Lower lobe of right lung (tissue), 2 donors: ENCODE measurements at places on chromosomes 12 and 14. TPM values are rescaled to one million over a fixed set of nuclear protein-coding genes. Genes with fewer than 3 reads are reported as not detected.

The LMNTD1 gene
- 2.6 TPM for total RNA-seq

The ETNK1 gene
- 82.4 TPM for total RNA-seq

- DNase-seq, result no peak
- H3K4me1 ChIP-seq, result peaks cover 29% of the 10 kb centered on the region
- H3K27me3 ChIP-seq, result no peaks in the 10 kb centered on the region
- no peak overlapping the region for H3K4me3 ChIP-seq
- H3K27ac ChIP-seq, result no peak overlapping the region
Measured at GRCh38 chr12:53561590-53561953, 54.3 kb upstream of the NPFF start.

DNA sequence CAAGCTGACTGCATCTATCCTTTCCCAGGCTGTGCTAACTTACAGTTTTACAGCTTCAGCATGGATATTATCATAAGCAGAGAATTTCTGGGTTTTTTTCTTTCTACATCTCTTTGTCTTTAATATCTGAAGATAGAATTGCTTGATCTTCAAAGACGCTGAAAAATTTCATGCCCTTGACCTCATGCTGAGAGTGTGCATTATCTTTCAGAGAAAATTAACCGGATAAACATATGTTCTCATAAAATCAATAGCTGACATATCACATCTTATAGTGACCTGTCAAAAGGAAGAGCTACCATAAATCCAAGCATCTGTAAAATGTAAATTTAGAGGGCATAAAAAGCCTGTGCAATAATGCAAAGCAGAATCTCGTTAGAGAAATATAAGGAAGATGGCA is 1704.1 kb upstream of the FLRT2 start:
- H3K27ac ChIP-seq, result no peak overlapping the region
- no peaks in the 10 kb centered on the region for H3K27me3 ChIP-seq
- H3K36me3 ChIP-seq, result no peaks in the 10 kb centered on the region
- no peak for DNase-seq
- H3K4me3 ChIP-seq, result no peak overlapping the region

DNA sequence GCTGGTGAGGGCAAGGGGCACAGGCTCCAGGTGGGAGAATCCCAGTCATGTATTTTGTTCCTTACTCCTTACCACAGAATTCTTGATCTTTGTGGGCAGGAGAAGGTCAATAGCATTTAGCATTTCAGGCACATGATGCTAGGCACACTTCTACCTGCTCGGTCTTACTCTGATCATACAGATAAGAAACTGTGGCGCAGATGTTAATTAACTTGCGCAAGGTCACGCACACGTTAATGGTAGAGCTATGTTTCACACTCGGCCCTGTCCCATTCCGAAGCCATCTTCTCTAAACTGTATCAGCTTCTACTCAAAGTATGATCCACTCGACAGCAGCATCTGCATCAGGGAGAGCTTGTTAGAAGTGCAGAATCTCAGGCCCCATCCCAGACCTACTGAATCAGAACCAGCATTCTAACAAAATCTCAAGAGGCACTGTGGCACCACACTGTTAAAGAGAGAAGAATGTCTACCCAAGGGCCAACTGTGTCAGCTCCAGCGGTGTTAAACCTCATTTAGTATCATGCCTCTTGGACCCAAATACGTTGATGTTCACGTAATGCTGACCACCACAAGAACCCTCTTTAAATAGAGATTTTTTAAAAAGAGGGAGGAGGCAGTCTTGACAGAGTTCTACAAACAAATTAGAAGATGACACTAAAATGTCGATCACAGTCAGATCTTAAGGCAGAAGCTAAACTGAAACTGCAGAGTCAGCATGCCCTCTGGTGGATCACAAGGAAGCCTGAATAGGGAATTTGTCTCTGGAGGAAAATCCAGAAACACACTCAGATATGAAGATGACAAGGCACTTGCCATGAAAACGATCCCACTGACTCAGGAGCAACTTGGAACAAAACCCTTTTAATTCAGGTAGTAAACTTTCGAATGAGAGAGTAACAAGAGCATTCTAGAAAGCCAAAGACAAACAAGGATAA is 7.3 kb downstream of the STXBP6 start:
- H3K27me3 ChIP-seq, result no peaks in the 10 kb centered on the region
- H3K4me3 ChIP-seq, result no peak overlapping the region
- H3K27ac ChIP-seq, result peak overlapping the region; percentile 53
- DNase-seq, result no peak
- peaks cover 16% of the 10 kb centered on the region for H3K4me1 ChIP-seq
- no peaks in the 10 kb centered on the region for H3K36me3 ChIP-seq

- H3K27me3 ChIP-seq, result no peaks in the 10 kb centered on the region
- H3K4me3 ChIP-seq, result no peak overlapping the region
- no peak overlapping the region for H3K27ac ChIP-seq
- no peaks in the 10 kb centered on the region for H3K4me1 ChIP-seq
- peaks cover 7% of the 10 kb centered on the region for H3K36me3 ChIP-seq
Measured at GRCh38 chr12:42382013-42382696, 56.2 kb downstream of the PPHLN1 start.

The TSHR gene
- not detected for total RNA-seq

- no peak overlapping the region for H3K27ac ChIP-seq
- H3K4me1 ChIP-seq, result no peaks in the 10 kb centered on the region
- DNase-seq, result no peak
- peaks cover 7% of the 10 kb centered on the region for H3K27me3 ChIP-seq
- H3K36me3 ChIP-seq, result no peaks in the 10 kb centered on the region
Measured at GRCh38 chr14:100885196-100885595, 18.3 kb downstream of the RTL1 start.

The FLRT2 gene
- 14.3 TPM for total RNA-seq

GRCh38 chr12:32828552-32828951 is 68.0 kb downstream of the PKP2 start:
- H3K4me3 ChIP-seq, result no peak overlapping the region
- H3K27ac ChIP-seq, result no peak overlapping the region
- no peaks in the 10 kb centered on the region for H3K36me3 ChIP-seq
- H3K4me1 ChIP-seq, result no peaks in the 10 kb centered on the region
- no peak for DNase-seq

The IGF1 gene
- total RNA-seq, result 16.9 TPM

GRCh38 chr14:75911883-75912282 is 69.9 kb downstream of the TGFB3 start:
- no peak for DNase-seq
- no peaks in the 10 kb centered on the region for H3K36me3 ChIP-seq
- H3K27ac ChIP-seq, result no peak overlapping the region
- no peaks in the 10 kb centered on the region for H3K4me1 ChIP-seq
- no peak overlapping the region for H3K4me3 ChIP-seq

GRCh38 chr12:13233830-13234641 is 37.5 kb downstream of the EMP1 start:
- no peak for DNase-seq
- H3K27ac ChIP-seq, result no peak overlapping the region
- H3K4me1 ChIP-seq, result no peaks in the 10 kb centered on the region
- H3K27me3 ChIP-seq, result no peaks in the 10 kb centered on the region

The AQP2 gene
- total RNA-seq, result not detected

GRCh38 chr12:68393417-68393816 is 61.3 kb upstream of the MDM1 start:
- no peak for DNase-seq
- H3K27ac ChIP-seq, result no peak overlapping the region
- H3K4me3 ChIP-seq, result no peak overlapping the region
- H3K36me3 ChIP-seq, result no peaks in the 10 kb centered on the region

DNA sequence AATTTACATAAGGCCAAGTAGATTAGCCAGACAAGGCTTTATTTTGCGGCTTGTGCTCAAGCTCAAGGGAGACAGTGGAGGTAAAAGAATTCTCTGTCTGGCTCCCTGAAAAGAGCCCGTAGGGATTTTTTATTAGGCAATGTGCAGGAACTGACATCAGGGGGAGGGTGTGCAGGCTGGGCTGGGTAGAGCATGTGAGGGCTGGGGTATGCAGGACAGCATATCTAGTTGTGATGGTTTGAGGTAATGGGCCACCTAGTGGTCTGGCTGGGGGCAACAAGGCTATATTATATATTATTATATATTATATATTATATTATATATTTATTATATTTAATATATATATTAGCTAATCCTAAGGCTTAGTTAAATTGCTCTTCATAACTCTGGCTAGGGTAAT is 102.1 kb downstream of the TMEM117 start:
- no peaks in the 10 kb centered on the region for H3K4me1 ChIP-seq
- no peak for DNase-seq
- H3K4me3 ChIP-seq, result no peak overlapping the region
- no peaks in the 10 kb centered on the region for H3K27me3 ChIP-seq

DNA sequence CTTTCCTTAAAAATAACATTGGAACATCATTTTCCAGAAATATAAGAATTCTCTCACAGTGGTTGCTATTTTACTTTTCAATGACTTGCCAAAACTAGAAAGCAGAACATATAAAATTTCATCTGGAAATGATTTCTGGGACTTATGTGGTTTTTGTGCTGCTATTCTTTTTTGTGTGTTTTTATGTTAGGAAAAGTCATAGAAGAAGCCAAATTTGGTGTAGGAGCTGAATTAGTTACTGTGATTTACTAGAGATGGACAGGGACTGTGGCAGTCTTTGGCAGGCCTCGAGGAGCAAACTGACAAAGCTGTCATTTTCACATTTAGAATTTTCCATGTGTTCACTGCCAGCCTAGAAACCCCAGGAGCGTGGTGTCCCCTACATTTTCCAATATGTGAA is 38.3 kb upstream of the LDHB start:
- no peaks in the 10 kb centered on the region for H3K36me3 ChIP-seq
- no peak for DNase-seq
- H3K4me3 ChIP-seq, result no peak overlapping the region
- no peak overlapping the region for H3K27ac ChIP-seq
- peaks cover 6% of the 10 kb centered on the region for H3K4me1 ChIP-seq
- no peaks in the 10 kb centered on the region for H3K27me3 ChIP-seq

- peaks cover 8% of the 10 kb centered on the region for H3K4me1 ChIP-seq
- H3K27ac ChIP-seq, result no peak overlapping the region
- no peaks in the 10 kb centered on the region for H3K36me3 ChIP-seq
- no peak overlapping the region for H3K4me3 ChIP-seq
Measured at GRCh38 chr14:54169254-54169924, 212.8 kb upstream of the BMP4 start.

The LPAR5 gene
- 3.8 TPM for total RNA-seq

GRCh38 chr14:41558490-41558889 is 48.2 kb upstream of the LRFN5 start:
- DNase-seq, result no peak
- H3K27me3 ChIP-seq, result no peaks in the 10 kb centered on the region
- no peak overlapping the region for H3K4me3 ChIP-seq

The SAMD15 gene
- total RNA-seq, result 2.8 TPM

The CLEC1B gene
- 0.95 TPM for total RNA-seq

The CCDC196 gene
- total RNA-seq, result not detected

DNA sequence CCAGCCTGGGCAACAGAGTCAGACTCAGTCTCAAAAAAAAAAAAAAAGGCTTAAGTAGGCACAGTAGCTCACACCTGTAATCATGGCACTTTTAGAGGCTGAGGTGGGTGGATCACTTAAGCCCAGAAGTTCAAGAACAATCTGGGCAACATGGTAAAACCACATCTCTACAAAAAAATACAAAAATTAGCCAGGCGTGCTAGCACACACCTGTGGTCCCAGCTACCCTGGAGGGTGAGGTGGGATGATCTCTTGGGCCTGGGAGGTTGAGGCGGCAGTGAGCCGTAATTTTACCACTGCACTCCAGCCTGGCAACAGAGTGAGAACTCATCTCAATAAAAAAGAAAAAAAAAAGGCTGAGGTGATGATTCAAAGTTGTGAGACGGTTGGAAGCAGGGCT is 9.1 kb upstream of the RESF1 start:
- no peaks in the 10 kb centered on the region for H3K36me3 ChIP-seq
- H3K4me3 ChIP-seq, result no peak overlapping the region
- H3K4me1 ChIP-seq, result no peaks in the 10 kb centered on the region
- DNase-seq, result no peak
- no peak overlapping the region for H3K27ac ChIP-seq

DNA sequence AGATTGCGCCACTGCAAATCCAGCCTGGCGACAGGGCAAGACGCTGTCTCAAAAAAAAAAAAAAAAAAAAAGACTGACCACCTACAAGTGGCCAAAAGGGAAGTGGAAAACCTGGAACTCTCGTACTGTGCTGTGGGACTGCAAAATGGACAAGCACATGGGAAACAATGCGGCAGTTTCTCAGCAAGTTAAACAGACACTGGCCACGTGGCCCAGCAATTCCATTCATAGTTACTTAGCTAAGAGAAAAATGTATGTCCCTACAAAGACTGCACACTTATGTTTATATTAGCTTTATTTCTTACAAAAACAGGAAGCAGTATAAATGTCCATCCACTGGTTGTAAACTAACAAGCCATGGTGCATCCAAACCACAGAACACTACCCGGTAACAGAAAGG is 5.6 kb downstream of the CHFR start:
- H3K27me3 ChIP-seq, result no peaks in the 10 kb centered on the region
- no peak for DNase-seq
- peaks cover 63% of the 10 kb centered on the region for H3K36me3 ChIP-seq
- H3K4me3 ChIP-seq, result no peak overlapping the region
- H3K4me1 ChIP-seq, result peaks cover 13% of the 10 kb centered on the region

DNA sequence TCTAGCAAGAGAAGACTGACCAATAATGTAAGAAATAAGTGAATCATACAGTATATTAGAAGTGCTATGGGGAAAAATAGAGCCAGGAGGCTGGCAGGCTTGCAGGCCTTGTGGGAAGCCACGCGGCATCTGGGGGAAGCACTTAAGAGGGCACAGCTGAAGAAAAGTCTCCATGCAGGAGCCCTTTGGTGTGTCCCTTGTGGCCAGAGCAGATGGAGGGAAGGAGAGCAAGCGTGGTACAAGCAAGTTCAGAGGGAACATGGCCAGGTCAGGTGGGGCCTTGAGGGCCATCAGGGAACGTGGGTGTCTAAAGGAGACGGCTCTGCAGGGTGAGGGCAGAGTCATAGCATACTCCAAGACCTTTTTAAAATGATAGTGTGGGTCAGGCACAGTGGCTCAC is 51.7 kb downstream of the LRRC74A start:
- no peaks in the 10 kb centered on the region for H3K36me3 ChIP-seq
- H3K27me3 ChIP-seq, result no peaks in the 10 kb centered on the region
- no peak overlapping the region for H3K4me3 ChIP-seq
- no peak overlapping the region for H3K27ac ChIP-seq
- peaks cover 11% of the 10 kb centered on the region for H3K4me1 ChIP-seq
- no peak for DNase-seq

The TOMM20L gene
- total RNA-seq, result not detected

The NFE2 gene
- 13.5 TPM for total RNA-seq

DNA sequence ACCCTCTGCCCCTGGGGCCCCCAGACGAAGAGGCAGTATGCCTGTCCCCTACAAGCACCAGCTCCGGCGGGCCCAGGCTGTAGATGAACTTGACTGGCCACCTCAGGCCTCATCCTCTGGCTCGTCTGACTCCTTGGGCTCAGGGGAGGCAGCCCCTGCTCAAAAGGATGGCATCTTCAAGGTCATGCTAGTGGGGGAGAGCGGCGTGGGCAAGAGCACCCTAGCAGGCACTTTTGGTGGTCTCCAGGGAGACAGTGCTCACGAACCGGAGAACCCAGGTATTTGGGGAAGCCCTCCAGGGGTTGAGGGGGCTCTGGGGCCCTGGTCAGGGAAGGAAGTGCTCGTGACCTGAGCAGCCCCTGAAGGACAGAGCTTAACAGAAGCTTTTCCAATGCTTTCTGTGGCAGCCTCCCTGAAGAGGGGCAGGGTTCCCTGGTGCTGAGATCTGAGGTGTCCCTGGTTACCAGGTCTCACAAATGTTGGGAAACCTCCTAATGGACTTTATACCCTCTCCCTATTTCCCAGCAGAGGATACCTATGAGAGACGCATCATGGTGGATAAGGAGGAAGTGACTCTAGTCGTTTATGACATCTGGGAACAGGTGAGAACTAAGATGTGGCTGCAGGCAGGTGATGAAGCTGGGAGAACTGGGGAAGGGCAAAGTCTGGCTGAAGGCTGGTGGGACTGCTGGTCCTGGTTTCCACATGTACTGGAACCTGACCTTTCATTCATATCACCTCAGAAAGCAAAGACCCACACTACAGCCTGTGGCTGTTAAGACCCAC is 1.9 kb downstream of the REM2 start:
- no peak for DNase-seq
- H3K27ac ChIP-seq, result no peak overlapping the region
- H3K36me3 ChIP-seq, result peaks cover 2% of the 10 kb centered on the region
- H3K27me3 ChIP-seq, result no peaks in the 10 kb centered on the region
- peaks cover 26% of the 10 kb centered on the region for H3K4me1 ChIP-seq
